Uterus (tissue), 4 donors: ENCODE measurements at places on chromosomes 5 and 9. TPM values are rescaled to one million over a fixed set of nuclear protein-coding genes. Genes with fewer than 3 reads are reported as not detected.

IFNB1 gene
- total RNA-seq: not detected

NOTCH1 gene
- total RNA-seq: 44.8 TPM

TTC23L gene
- 0.15 TPM for total RNA-seq

BTNL3 gene
- total RNA-seq: not detected

PAEP gene
- total RNA-seq: not detected

ASPN gene
- total RNA-seq: 160 TPM

TMOD1 gene
- 5.9 TPM for total RNA-seq

RPL37 gene
- total RNA-seq: 1,328 TPM

PCDHB7 gene
- total RNA-seq: 6.5 TPM

WDR38 gene
- not detected for total RNA-seq

DNA sequence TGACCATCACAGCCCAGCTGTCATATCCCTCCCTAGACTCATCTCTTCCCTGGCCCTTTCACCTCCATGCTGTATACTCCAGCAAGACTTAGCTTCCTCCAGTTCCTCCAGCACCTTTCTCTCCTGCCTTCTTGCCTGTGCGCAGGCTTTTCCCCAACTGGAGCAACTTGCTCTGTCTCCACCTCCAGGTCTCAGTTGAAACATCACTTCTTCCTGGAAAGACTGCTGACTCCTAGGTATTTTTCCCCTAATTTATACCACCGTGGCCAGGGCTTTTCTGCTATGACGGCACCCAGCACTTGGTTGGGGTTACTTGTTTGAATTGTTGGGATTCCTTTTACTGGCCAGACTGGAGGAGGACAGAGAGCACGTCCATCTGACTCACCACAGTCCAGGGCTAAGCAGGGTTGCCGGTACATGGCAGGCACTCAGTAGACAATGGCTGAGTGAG, 67.5 kb downstream of the KCNIP1 start:
- no peaks in the 10 kb centered on the region for H3K36me3 ChIP-seq
- H3K27ac ChIP-seq: no peak overlapping the region
- H3K27me3 ChIP-seq: no peaks in the 10 kb centered on the region

- H3K36me3 ChIP-seq: no peaks in the 10 kb centered on the region
- no peak overlapping the region for H3K27ac ChIP-seq
- H3K4me3 ChIP-seq: no peak overlapping the region
- no peaks in the 10 kb centered on the region for H3K27me3 ChIP-seq
Observed at GRCh38 chr5:179298181-179298993, 46.9 kb downstream of the ADAMTS2 start.

GRCh38 chr9:128006332-128006996, 25.7 kb upstream of the EEIG1 start:
- no peak overlapping the region for H3K4me3 ChIP-seq
- H3K4me1 ChIP-seq: no peaks in the 10 kb centered on the region
- peak overlapping the region; percentile 49 for H3K27ac ChIP-seq

DNA sequence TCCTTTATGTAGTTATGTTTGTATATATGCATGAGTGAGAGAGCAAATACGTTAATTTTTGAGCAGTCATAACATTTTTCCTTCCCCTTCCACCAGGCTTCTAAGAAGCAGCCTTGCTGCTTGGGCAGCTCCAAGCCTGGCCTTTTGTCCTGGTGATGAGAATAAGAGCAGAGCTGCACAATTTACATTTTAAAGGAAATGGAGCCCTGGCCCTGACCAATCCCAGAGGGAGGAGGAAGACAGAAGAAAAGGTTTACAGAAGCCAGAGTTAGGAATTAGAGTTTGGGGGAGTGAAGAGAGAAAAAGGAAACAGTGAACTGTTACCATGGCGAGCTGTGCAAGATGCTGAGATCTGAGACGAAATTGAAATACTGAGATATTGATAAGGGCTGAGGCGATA, 25.3 kb upstream of the EFNA5 start:
- no peaks in the 10 kb centered on the region for H3K27me3 ChIP-seq
- H3K27ac ChIP-seq: no peak overlapping the region
- DNase-seq: no peak
- no peak overlapping the region for H3K4me3 ChIP-seq
- H3K36me3 ChIP-seq: no peaks in the 10 kb centered on the region

DNA sequence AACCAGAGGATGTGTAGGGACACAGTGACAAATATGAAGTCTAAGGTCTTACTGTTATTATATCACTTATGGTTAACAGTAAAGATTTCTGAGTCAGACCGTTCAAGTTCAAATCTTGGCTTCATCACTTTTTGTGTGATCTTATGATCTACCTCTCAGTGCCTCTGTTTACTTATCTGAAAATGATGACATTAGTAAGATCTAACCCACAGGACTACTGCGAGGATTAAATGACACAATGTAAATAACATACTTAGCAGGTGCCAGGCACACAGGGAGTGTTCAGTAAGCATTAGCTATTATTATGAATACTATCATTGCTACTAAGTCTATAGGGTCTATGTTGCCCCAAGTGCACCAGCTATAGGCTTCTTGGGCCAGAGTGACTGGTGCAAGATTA, 2.0 kb downstream of the IRF1 start:
- DNase-seq: no peak
- no peaks in the 10 kb centered on the region for H3K27me3 ChIP-seq

DNA sequence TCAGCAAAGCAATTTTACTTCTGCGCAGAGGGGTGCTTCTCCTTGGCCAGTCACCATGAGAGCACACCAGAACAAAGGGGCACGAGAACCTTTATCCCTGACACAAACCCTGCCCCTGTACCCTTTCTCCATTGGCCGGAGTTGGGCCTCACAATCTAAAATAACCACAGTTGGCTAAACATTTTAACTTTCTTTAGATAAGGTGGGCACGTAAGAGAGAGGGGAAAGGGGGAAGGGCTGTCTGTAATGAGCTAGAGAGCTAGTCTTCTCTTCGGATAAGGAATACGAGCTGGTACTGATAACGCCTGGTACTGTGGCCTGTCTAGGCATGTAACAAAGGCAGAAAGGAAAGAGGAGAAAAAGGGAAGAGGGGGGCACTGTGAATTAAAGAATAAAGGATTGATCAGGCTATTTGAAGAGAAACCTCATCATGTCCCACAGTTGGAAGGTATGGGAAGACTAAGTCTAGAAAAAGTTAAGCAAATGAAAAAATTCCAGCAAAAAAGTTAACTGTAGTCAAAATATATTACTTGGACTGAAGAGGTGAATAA, 1.8 kb upstream of the IARS1 start:
- no peaks in the 10 kb centered on the region for H3K36me3 ChIP-seq
- H3K27me3 ChIP-seq: no peaks in the 10 kb centered on the region
- H3K4me1 ChIP-seq: no peaks in the 10 kb centered on the region
- no peak overlapping the region for H3K27ac ChIP-seq
- no peak for DNase-seq

- H3K36me3 ChIP-seq: no peaks in the 10 kb centered on the region
- H3K4me3 ChIP-seq: no peak overlapping the region
- H3K27me3 ChIP-seq: no peaks in the 10 kb centered on the region
- H3K27ac ChIP-seq: no peak overlapping the region
Observed at GRCh38 chr5:9582406-9582805, 36.5 kb upstream of the SEMA5A start.

DNA sequence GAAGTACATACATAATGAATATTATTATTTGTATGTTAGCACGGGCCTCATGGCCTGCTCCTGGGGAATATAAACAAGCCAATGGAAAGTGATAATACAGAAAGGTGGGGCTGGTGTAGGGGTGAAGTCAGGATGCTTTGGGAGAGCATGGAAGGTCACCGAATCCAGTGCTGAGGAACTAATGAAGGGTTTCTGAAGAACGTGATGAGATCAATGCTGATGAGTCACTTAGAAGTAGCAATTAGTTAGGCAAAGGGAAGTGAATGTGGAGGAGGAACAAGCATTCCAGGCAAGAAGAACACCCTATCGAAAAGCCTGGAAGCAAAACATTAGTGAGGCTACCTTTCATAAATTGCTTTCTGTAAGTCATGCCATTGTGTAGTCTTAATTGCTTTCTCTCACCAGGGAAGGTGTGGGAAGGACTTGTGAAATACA, 2.1 kb downstream of the ANXA1 start:
- DNase-seq: no peak
- H3K4me1 ChIP-seq: peaks cover 25% of the 10 kb centered on the region
- peak overlapping the region; percentile 42 for H3K4me3 ChIP-seq
- no peaks in the 10 kb centered on the region for H3K27me3 ChIP-seq
- H3K27ac ChIP-seq: peak overlapping the region; percentile 89

DNA sequence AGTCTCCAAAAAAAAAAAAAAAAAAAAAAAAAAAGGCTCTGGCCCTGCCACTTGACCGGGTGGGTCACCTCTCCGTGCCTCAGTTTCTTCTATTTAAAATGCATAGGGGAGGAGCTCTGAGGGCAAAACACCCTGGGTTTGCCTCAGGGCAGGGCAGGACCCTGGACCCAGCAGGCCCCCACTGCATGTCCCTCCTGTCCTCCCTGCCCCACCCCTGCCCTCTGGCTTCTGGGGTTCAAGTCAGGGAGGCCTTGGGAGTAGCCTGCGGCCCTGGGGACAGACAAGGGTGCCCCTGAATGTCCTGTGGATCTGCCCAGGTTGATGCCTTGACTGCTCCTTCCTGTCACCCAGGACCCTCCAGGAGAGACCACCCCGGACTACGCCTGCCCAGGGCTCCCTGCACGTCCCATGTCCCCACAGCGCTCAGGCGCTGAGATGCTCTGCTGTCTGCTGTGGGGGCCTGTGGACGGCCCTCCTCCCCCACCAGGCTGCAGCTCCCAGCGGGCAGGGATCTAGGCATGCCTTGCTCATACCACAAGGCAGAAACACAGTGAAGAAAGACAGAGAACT, 35.4 kb downstream of the ADAMTS2 start:
- peaks cover under 1% of the 10 kb centered on the region for H3K4me1 ChIP-seq
- no peaks in the 10 kb centered on the region for H3K36me3 ChIP-seq
- H3K27ac ChIP-seq: no peak overlapping the region
- no peak overlapping the region for H3K4me3 ChIP-seq
- no peak for DNase-seq

- H3K27ac ChIP-seq: no peak overlapping the region
- no peak overlapping the region for H3K4me3 ChIP-seq
- DNase-seq: no peak
Observed at GRCh38 chr9:34493972-34494535, 28.7 kb downstream of the ENHO start.

- no peak for DNase-seq
- H3K4me1 ChIP-seq: no peaks in the 10 kb centered on the region
- no peaks in the 10 kb centered on the region for H3K36me3 ChIP-seq
- H3K27me3 ChIP-seq: no peaks in the 10 kb centered on the region
- H3K4me3 ChIP-seq: no peak overlapping the region
Observed at GRCh38 chr5:180704362-180704761, 35.5 kb downstream of the OR2Y1 start.

- no peak overlapping the region for H3K27ac ChIP-seq
- DNase-seq: no peak
Observed at GRCh38 chr5:10064546-10065195, 185.0 kb downstream of the ATPSCKMT start.

- H3K36me3 ChIP-seq: no peaks in the 10 kb centered on the region
- H3K4me3 ChIP-seq: no peak overlapping the region
- no peak for DNase-seq
- H3K27ac ChIP-seq: no peak overlapping the region
- no peaks in the 10 kb centered on the region for H3K4me1 ChIP-seq
- H3K27me3 ChIP-seq: no peaks in the 10 kb centered on the region
Observed at GRCh38 chr5:124923131-124923530, 176.7 kb upstream of the ZNF608 start.

DNA sequence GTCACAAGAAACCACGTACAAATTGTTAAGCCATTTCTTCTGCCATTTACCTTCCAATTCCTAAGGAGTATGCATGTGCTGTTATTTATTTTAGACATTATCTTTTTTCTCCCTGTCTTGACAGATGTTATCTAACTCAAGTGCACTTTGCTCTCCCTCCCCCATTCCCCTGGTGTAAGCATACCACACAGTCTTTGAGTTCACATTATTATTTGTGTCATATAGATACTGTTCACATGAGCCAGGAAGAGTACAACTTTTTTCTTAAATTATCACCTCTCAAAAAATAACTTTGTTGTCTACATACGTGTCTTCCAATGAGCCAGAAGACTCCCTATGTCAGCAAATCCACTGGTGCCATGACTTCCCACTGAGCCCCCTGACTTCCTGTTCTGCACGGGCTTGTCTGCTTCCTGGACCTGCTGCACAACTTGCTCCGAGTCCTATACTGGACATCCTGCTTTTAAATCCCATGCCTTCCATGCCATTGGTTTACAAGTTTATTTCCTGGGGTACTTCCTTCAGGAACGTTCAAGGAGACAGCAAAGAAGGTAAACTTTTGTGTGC, 19.9 kb upstream of the FAM120A start:
- H3K4me1 ChIP-seq: no peaks in the 10 kb centered on the region
- H3K36me3 ChIP-seq: no peaks in the 10 kb centered on the region
- no peak overlapping the region for H3K4me3 ChIP-seq
- no peaks in the 10 kb centered on the region for H3K27me3 ChIP-seq
- DNase-seq: no peak
- no peak overlapping the region for H3K27ac ChIP-seq

DNA sequence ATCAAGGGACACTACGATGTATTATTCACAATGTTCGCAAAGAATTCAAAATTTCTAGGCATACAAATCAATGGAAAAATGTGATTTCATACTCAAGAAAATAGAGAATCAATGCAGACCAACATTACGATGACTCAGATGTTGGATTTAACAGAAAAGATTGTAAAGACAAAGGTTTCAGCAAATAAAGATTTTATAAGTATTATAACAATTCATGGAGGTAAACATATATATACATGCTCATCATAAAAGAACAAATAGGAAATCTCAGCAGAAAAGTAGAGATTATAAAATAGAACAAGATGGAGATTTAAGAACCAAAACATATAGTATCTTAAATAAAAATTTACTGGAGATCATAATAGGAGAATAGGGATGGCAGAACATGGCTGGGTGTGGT, 93.4 kb upstream of the JAK2 start:
- H3K27ac ChIP-seq: no peak overlapping the region
- no peaks in the 10 kb centered on the region for H3K36me3 ChIP-seq
- H3K4me3 ChIP-seq: no peak overlapping the region
- no peak for DNase-seq

- no peak overlapping the region for H3K27ac ChIP-seq
- no peak for DNase-seq
- H3K27me3 ChIP-seq: no peaks in the 10 kb centered on the region
- no peaks in the 10 kb centered on the region for H3K4me1 ChIP-seq
Observed at GRCh38 chr5:1663186-1663585, 136.5 kb downstream of the MRPL36 start.

DNA sequence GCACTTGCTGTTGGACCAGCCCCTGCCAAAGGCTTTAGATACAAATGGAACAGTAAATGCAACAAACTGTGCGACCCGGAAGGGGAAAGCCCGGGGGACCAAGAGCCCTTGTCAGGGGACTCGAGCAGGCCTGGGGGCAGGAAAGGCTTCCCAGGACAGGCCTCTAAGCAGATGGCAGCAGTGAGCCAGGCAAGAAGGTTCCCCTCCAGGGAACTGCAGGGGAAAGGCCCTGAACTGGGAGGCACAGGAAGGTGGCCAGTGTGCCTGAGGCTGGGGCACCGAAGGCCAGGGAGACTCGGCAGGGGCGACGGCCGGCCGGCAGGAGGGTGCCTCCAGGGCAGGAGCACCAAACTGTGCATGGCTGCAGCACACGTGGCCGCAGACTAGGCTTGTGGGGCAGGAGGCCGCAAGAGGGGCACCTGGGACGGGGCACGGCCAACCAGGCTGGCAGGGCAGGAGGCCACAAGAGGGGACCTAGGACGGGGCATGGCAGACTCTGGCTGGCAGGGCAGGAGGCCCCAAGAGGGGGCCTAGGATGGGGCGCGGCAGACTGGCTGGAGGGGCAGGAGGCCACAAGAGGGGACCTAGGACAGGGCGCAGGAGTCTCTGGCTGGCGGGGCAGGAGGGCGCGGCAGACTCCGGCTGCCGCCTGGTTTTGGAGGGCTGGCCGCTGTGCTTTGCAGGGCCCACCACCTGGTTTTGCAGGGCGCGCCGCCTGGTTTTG, 10.0 kb downstream of the VAV2 start:
- no peaks in the 10 kb centered on the region for H3K36me3 ChIP-seq
- DNase-seq: no peak
- H3K4me1 ChIP-seq: no peaks in the 10 kb centered on the region
- H3K27ac ChIP-seq: no peak overlapping the region
- H3K4me3 ChIP-seq: no peak overlapping the region
